ENCODE measurements at places on chromosomes 2 and 18.
A peak's percentile ranks its signal among the peaks of the same experiment; 100 is the strongest.

GRCh38 chr2:240351826-240352426, 83.5 kb upstream of the GPC1 start:
- DNase-seq: no peak

- no peak for DNase-seq
Observed at GRCh38 chr2:1563943-1564891, 151.0 kb downstream of the TPO start.

DNA sequence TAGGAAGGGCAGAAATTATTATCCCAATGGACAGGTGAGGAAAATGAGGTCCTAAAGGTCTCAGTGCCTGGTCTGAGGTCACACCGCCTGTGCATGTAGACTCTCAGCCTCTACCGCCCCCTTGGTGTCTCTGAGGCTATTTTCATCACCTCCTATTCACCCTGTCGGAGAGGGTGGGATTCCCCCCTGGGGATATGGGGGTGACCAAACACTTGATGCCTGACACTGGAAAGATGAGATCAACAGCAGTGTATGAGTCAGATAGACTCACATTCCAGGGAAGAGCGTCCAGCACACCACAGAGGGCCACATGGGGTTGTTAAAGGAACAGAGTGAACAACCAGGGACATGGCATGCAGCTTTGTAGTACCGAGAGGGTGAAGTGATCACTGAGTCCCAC, 199.7 kb downstream of the SMAD2 start:
- no peak for DNase-seq

- DNase-seq: no peak
Observed at GRCh38 chr2:106664669-106665068, 177.5 kb downstream of the CD8B2 start.

GRCh38 chr2:144320491-144320890, 199.4 kb downstream of the ZEB2 start:
- DNase-seq: peak; percentile 70

- no peak for DNase-seq
Observed at GRCh38 chr18:23337599-23338444, 115.3 kb upstream of the RIOK3 start.

DNA sequence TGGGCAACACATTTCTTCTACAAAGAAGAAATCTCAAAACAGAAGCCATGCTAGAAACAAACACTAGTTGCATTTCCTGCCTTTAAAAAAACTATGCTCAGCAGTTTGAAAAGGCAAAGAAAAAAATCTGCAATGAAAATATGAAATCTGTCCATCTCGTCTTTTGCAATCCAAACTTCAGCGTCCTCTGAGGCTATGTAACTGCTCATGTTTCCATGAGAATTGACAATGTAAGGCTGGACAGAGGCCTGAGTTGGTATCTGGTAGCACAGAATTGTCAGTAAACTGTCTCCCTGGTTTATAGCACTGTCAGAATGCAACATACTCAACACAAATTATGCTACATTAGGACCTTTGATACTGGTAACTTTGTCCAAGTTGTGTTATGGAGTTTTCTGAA, 429.9 kb downstream of the ARHGAP15 start:
- no peak for DNase-seq

DNA sequence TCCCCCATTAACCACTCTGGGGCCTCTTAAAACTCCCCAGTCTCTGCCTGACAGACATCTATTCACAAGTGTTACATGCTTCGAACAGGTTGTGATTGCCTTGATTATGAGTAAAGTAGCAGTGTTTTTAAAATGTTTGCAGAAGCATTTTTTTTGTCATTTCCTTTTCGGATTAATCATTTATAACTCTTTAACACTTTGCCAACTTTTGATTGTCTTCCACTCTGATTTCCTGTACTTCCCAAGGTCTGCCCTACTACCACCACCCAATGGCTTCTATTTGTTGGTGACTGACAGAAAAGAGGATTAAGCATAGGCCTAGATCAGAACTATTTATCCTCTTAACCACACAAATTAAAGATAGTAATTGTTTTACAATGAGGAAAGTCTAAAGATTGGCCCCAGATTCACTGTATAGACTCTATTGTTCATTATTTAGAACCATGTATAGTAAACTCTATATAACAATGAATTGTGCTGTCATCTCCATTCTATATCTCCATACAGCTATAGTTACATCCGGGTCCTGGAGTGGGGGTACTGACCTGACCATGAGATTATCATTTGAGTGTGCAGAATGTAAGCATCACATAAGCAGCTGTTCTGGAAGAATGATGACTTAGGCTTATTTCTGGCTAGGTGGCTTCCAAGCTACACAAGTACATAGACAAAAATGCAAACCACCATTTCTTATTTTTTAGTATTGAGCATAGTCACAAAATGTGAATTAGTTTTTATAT, 110.3 kb upstream of the RBMS1 start:
- DNase-seq: no peak

DNA sequence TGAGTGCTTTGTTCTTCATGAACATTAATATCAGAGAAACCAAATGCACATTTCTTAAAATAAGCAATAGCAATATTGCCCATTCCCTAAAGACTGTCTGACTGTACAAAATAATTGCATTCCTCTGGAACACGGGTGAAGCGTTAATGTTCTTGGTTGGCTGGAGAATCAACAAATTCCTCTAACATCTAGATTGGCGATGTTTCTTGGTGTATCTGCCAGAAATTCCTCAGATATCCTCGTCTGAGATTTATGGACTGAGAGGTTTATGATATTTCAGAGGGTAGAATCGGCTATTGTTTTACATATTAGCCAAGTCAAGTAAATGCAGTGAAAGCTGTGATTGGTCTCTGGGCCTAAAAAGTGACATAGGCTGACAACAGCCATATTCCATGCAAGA, 27.1 kb upstream of the SPTBN1 start:
- DNase-seq: no peak

- DNase-seq: no peak
Observed at GRCh38 chr2:205066081-205066480, 520.8 kb downstream of the PARD3B start.

DNA sequence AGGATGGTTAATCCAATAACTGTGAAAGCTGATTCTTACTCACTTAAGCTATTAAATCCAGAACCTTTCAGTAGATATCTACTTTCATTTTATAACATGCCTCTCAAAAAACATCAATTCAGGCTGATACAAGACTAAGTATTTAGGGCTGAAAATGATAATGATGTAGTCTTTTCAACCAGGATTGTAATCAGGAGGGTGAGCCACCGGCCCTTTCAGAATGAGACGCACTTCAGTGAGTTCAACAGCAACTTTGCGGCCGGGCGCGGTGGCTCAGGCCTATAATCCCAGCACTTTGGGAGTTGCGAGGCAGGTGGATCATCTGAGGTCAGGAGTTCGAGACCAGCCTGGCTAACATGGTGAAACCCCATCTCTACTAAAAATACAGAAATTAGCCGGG, 30.4 kb downstream of the RBMS1 start:
- DNase-seq: no peak

DNA sequence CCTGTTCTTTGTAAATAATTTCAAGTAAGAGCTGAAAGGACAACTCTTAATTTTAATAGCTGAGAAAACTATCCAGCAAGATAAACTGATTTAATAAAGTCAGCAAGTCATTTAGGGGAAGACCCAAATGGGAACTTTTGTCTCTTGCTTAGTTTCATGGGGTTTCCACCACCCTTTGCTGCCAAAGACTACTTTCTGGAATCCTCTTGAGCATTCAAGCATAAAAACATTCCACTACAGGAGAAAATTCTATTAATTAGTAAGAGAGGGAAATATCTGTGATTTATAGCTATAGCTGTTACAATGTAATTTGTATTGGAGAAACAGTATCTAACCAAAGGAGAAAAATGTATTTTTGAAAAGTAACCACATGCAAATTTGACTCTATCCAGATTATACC, 20.6 kb downstream of the EFEMP1 start:
- no peak for DNase-seq

- DNase-seq: no peak
Observed at GRCh38 chr2:10303181-10303693, 533 bp downstream of the HPCAL1 start.

DNA sequence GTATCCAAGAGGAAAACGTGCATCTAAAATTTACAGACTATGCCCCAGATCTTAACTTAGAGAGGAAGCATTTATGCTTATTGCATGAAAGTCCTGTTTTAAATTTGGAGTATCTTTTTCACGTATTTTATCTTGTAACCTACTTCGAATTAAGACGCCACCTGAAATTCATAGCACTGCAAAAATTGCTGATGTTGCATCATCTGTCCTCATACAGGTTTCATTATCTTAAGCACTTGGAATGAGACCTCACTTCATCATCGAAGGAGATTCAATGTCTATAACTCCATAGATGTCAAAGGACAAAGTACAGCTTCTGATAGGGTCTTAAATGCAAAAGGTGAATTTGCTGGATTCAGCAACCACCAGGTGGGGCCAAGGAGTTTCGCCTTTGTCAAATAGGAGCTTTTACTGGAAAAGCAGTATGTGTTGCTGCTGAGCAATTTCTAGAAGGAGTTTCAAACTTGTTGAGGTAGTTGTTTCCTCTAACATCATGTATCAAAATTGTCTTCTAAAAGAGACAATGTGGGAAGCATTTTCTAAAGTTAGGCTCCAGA, 106.4 kb upstream of the CCDC85A start:
- no peak for DNase-seq

DNA sequence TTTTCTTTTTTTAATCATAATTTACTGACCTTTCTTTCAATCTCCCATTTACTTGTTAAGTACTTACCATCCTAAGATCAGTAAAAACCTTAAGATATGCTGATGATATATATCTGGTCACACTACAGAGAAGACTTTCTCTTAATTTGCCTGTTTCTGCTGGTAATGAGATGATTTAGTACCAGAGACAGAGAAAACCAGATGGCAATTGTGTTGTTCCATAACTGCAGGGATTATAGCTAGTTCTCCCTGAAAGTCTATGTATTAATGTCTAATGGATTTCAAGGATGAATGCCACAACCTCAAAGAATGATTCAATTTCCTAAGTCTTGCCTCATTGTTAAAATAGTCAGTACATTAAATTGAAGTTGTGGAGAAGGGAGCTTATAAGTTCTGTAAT, 40.3 kb downstream of the SNTG2 start:
- DNase-seq: no peak

GRCh38 chr2:122244598-122245229, 489.3 kb downstream of the TSN start:
- DNase-seq: no peak

- peak; percentile 32 for DNase-seq
Observed at GRCh38 chr18:62329691-62330454, 4.8 kb downstream of the TNFRSF11A start.

DNA sequence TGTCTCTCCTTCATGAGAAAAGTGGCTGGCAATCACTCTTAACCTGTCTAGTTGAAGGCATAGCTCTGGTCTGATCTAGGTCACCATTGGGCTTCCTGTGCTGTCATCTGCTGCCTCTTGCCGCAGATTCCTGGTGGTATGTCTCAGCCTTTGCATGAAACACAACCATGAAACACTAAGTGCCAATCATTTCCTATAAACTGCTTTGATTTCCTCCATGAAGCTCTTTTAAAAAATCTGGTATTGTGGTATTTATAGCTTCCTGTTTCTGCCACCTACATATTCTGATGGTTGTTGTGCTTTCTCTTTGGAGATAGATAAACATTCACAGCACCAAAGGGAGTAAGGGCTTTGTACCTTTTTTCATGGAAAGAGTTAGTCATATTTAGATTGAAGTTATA, 120.0 kb upstream of the EPC2 start:
- no peak for DNase-seq

- DNase-seq: no peak
Observed at GRCh38 chr2:74849228-74849892, 15.4 kb downstream of the HK2 start.

DNA sequence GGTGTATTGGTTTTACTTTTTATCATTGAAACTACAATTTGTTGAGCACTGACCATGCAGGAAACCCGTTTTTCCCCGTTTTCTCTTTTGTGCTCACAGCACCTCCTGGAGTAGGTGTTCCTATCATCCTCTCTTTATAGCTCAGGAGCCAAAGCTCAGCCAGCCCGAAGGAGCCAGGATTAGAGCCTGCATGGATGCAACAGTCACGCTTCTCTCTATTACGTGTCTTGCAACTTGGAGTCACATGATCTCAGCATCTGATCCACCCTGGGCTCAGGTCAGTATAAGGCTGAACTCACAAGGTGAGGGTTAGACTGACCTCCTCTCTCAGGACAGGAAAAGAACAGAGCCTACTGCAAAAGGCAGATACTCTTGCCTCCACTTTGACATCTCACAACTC, 150.5 kb downstream of the MBP start:
- no peak for DNase-seq

GRCh38 chr2:23402205-23402740, 17.3 kb downstream of the KLHL29 start:
- DNase-seq: no peak

- DNase-seq: no peak
Observed at GRCh38 chr18:30999887-31000628, 42.5 kb downstream of the DSC3 start.

DNA sequence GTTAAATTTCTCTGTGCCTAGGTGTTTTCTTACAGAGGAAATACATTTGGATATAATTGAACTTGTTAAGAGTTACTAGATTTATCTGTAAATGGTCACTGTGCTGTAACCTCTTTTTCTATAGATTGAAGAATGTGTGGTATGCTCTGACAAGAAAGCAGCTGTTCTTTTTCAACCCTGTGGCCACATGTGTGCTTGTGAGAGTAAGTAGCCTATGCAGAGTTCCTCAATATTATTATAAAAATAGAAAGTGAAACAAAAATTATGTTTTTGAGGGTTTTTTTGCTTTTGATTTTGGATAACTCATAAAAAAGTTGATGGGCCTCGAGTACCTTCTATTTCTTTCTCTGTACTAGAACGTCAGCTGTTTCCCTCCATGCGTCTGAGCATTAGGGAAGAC, 112.4 kb downstream of the MIB1 start:
- no peak for DNase-seq

DNA sequence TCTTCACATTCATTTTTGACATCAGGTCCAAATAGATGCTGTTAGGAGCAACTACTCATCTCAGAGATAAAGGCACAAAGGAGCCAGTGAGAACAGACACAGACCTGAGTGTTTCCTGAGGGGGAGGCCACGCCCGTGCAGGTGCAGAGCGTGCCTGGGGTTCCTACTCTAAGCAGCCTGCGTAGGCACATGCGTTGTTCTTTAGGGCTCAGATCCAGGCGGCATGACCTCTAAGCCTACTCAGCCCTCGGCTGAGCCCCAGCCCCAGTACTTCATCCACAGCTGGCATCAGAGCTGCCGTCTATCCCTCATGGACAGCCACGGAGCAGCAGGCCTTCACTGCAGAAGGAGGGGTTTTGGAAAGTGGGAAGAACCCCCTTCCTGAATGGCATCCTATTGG, 54.9 kb upstream of the PXDN start:
- no peak for DNase-seq

- DNase-seq: no peak
Observed at GRCh38 chr2:52810460-52810859, 957.1 kb upstream of the CHAC2 start.

GRCh38 chr2:33083699-33084387, 137.1 kb downstream of the LTBP1 start:
- DNase-seq: no peak

DNA sequence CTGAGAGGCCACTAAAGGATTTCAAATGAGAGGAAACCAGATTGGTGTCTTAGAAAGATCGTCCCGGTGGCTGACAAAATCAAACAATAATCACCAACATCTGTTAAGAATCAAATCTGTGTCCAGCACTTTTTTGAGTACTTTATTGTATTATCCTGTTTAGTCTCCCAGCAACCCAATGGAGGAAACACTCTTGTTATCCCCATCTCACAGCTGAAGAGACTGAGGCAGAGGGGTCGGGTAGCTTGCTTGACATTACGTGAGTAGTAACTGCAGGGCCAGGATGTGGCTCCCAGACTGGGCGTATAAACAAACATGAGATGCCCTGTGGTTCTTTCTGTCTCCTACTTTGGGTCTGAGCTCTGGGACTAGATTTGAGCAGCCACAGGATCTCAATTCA, 76.0 kb downstream of the KLHL29 start:
- no peak for DNase-seq
